Cortex of kidney (tissue), 1 donor: ENCODE measurements at places on chromosomes 4 and X.

DNA sequence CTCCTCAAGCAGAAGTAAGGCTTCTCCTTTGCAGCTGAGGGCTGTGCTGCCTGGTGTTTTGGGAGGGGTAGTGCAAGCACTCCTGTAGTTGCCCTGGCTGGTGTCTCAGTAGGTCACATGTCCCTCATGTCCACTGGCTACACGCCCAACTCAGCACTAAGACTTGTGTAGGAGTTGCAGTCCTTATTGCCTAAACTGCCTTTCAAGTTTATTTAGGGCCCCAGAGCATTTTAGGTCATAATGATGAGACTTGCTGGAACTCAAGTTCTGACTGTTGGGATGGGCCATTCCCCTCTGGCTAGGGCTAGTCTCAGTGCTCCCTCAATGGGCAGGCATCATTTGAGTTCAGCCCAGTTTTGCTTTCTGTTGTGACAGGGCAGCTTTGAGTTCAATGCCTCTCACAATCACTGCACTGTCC, 44.1 kb downstream of the PPM1K start:
- no peak for DNase-seq

- no peak for DNase-seq
These were observed 63.7 kb upstream of the ESX1 start for GRCh38 chrX:104318330-104319009.

DNA sequence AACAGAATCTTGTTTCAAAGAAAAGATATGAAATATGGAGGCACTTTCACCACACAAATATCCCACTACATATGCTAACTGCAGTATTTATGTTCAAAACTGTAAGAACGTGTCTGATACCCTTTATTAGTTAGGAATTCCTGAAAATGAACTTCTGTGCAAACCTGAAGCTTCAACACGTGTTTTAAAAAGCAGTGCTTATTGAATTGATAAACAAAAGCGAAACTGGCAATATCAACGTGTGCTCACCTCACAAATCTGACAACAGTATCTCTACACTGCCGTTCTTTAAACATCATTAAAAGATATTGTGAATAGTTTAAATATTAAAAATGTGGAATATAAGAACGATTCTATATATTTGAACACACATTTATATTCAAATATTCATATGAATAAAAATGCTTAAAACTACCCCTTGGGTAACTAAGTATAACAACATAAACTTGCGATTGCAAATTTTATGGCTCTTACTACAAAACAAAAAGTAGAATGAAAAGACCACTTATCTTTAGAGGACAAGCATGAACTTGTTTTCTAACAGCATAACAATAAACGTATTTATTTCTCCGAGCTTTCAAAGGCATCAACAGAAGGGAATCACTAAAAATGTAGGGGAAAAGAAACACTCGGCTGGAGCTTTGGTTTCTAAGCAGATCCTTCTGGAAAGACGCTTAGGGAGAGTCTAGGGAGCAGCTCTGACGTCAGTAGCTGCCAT, at the start of gene LRP2BP:
TSS of gene LRP2BP (minus strand) at position 687 of the 718 bp plus-strand sequence. CDS start 17,738 bp downstream, outside the sequence.
- no peak for DNase-seq

GRCh38 chrX:120790552-120790951, 85.1 kb downstream of the CT47B1 start:
- DNase-seq: no peak

DNA sequence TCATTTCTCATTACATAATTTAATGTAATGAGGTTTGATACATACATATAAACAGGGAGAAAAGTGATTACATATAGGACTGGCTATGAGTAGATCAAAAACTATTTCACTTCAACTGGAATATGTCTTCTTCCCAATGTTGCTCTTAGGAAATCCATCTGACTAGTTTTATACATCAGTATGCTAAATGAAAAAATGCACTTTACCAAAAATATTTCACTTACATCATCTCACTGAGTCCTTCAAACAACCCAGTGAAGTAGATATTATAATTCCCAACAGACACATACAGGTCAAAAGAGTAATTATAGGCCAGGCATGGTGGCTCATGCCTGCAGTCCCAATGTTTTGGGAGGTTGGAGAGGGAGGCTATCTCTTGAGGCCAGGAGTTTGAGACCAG, 215.9 kb downstream of the MID1 start:
- no peak for DNase-seq

- DNase-seq: no peak
These were observed 965 bp downstream of the PPA2 start for GRCh38 chr4:105472871-105473323.

- no peak for DNase-seq
These were observed 289.8 kb upstream of the STS start for GRCh38 chrX:6857749-6858148.

- DNase-seq: peak; percentile 5
These were observed at the start of gene DACH2 for GRCh38 chrX:86148024-86148511. TSS of gene DACH2 (plus strand) at chrX:86148451.

DNA sequence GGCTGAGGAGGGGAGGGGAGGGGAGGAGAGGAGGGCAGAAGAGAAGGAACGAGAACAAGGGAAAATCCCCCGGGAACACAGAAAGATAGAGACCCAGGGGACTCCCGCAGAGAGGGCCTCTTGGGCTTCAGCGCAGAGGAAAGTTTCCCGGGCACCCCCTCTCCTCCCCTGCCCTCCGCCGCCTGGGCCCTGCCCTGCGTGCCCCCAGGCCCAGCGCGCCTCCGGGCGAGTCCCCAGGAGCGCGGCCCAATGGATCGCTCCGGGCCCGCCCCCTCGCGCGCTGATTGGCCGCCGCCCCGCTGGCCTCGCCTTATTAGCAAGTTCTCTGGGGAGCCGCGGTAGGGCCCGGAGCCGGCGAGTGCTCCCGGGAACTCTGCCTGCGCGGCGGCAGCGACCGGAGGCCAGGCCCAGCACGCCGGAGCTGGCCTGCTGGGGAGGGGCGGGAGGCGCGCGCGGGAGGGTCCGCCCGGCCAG, at the start of gene MSX1:
TSS of gene MSX1 (plus strand) at position 341 of the 474 bp plus-strand sequence. CDS start 235 bp downstream, outside the sequence.
- DNase-seq: no peak

DNA sequence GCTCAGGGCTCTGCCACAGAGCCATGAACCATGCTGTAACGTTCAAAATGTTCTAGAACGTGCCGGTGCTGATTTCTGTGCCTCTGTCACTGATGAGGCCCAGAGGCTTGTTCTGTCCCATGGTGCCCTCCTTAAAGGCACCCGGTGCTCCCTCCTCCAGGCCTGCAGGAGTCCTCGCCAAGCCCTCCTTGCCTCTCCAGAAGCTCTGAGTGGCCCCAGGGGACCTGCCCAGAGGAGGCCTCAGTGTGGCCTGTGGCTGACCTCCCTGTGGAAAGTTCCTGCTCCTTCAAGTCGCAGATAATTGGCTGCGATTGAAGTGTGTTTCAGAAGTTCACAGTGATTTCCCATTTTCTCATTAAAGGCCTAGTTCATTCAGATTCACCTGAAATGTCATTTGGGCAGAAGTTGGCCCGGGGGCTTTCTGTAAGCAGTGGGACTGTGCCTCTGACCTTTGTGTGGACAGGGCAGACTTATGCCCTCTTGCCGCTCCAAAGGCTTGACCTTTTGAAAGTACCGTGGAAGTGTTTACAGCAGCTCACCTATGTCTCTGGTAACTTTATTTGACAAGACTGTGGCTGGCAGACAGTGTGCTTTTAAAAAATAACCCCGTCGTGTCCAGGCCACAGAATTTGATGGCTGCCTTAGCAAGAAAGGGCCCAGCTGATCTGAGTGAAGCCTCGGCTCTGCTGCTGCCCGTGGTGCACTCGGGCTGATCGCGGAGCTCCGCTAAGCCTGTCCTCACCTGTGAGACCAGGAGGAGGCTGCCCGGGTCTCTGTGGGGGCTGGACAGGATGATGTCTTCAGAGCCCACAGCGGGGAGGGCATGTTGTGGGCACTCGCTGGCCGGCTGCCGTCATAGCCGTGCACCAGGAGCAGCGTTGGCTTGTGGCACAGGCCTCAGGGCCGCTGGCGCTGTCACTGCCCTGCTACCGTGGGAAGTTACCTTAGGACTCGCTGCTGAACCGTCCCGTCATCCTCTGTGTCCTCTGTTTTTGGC, 25.3 kb downstream of the TRMT44 start:
- no peak for DNase-seq

DNA sequence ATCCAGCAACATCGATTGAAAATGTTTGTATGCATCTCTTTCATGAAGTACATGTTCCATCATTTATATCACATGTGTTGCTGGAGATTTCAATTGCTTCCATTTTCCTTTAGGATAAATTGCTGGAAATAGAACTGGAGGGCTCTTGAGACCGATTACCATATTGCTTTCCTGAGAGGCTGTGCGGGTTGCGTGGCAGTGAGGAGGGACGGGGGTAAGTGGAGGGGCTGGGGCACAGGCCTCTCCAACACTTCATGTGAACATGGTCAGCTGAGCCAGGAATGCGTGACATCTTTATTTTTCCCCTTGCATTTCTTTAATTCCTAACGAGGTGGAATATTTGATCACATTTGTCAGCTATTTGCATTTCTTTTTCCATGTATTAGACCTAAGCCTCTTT, 144.6 kb downstream of the TBL1X start:
- DNase-seq: no peak

- DNase-seq: no peak
These were observed 68.1 kb downstream of the RPS3A start for GRCh38 chr4:151167561-151167960.

DNA sequence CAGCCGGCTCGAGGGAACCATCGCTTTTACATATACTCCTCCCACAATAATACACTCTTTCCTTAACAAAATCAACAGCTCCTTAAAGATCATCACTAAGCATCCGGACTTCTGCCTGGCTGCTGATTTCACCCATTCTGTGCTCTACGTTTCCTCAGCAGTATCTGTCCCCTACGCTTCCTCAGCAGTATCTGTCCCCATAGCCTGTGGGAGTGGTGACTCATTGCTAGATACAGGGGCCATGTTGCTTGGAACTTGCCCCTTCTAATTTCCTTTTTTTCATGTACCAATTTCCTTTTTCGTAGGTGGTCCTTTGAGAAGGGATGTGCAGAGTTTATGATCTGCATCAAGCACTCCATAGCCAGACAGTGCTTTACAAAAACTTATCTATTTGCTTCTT, 18.6 kb downstream of the MAP3K15 start:
- DNase-seq: no peak

GRCh38 chr4:1250527-1250812, 1.5 kb upstream of the CTBP1 start:
- no peak for DNase-seq

DNA sequence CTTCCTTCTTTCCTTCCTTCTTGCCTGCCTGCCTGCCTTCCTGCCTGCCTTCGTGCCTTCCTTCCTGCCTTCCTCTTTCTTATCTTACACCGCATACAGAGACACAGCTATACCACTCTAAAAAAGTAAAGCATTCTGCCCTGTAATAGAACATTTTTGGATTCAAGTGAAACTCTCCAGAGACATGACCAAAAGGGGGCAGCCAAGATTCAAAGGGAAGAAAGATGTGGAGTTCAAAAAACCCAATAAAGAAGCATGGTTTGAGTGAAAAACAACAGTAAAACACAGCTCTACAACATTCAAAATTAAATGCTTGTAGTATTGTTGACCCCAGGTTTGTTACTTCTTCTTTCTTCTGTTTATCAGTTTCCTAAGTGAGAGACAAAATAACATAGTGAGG, 914.9 kb upstream of the PCDH7 start:
- no peak for DNase-seq

DNA sequence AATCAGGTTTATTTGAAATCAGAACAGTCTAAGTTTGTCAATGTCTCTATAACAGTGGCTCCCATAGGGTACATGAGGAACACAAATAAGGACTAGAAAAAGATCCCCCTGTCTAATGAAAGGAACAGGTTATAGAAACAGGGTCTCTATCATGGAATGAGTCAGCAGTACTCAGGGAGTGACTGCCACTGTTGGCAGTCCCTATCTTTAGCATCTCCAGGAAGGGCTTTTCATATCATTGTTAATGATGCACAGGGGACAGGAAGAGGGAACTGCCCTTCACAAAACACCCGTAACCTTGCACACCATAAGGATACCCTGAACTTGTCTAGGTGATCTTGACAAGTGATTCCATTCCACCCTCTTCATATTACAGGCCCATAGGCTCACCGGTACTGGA, 38.5 kb upstream of the SMIM10L2A start:
- no peak for DNase-seq

- no peak for DNase-seq
These were observed 3.6 kb downstream of the ZXDB start for GRCh38 chrX:57595381-57595811.

DNA sequence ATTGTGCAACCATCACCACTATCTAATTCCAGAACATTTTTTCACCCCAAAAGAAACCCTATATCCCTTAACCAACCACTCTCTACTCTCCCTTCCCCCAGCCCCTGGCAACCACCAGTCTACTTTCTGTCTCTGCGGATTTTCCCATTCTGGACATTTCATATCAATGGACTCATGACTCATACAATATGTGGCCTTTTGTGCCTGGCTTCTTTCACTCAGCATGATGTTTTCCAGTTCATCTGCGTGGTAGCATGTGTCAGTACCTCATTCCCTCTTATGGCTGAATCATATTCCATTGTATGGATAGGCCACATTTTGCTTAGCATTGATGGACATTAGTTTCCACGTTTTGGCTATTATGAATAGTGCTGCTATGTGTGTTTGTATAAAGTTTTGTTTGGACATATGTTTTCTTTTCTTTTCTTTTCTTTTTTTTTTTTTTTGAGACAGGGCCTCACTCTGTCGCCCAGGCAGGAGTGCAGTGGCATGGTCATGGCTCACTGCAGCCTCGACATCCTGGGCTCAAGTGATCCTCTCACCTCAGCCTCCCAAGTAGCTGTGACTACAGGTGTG, 335.4 kb downstream of the BCOR start:
- no peak for DNase-seq

DNA sequence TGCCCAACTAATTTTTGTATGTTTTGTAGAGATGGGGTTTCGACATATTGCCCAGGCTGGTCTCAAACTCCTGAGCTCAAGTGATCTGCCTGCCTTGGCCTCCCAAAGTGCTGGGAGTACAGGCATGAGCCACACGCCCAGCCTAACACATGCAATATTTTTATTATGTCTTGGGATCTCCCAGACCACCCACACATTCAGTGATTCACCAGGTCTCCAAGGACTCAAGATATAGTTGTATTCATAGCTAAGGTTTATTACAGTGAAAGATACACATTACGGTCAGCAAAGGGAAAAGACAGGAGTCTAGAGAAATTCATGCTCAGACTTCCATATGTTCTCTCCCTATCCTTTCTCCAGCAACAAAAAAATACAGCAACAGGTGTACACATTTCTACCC, 25.5 kb upstream of the FAM120C start:
- DNase-seq: no peak

- DNase-seq: no peak
These were observed 104.3 kb downstream of the DCTD start for GRCh38 chr4:182812916-182813315.

DNA sequence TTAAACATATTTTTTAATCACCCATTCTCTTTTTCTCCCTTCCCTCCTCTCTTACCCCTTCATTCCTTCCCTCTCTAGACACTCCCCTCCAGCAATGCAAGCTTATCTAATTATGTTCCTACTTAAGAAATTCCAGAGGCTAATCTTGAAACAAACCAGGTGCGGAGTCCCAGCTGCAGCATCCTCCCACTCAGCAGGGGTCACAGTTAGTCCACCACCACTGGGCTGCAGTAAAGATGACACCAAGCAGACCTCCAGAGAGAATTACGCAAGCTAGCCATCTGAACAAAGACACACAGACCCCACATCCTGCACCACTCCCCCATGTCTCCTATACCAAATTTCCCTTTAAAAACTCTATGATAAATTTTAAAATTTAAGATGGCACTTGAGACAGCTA, 13.9 kb upstream of the SEC24B start:
- no peak for DNase-seq
